ENCODE measurements at places on chromosomes 5 and 9.

DNA sequence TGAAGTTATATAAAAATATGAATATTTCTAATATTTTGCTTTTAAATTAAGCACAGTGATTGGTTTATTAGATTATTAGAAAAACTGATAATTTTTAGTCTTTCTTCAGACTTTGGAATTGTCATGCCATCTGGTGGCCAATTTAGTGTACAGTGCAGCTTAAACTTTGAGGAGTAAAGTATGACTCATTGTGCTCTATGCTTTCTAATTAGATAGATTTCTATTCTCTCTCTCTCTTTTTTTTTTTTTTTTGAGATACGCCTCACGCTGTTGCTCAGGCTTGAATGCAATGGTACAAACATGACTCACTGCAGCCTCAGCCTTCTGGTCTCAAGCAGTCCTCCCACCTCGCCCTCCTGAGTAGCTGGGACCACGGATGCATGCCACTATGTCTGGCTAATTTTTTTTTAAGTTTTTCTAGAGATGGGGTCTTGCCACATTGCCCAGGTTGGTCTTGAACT is 42.1 kb upstream of the GPR21 start:
- DNase-seq: peak; percentile 93

- DNase-seq: no peak
Measured at GRCh38 chr5:95035891-95036685, 248.8 kb downstream of the MCTP1 start.

- DNase-seq: no peak
Measured at GRCh38 chr9:92980085-92980745, 32.9 kb downstream of the FGD3 start.

DNA sequence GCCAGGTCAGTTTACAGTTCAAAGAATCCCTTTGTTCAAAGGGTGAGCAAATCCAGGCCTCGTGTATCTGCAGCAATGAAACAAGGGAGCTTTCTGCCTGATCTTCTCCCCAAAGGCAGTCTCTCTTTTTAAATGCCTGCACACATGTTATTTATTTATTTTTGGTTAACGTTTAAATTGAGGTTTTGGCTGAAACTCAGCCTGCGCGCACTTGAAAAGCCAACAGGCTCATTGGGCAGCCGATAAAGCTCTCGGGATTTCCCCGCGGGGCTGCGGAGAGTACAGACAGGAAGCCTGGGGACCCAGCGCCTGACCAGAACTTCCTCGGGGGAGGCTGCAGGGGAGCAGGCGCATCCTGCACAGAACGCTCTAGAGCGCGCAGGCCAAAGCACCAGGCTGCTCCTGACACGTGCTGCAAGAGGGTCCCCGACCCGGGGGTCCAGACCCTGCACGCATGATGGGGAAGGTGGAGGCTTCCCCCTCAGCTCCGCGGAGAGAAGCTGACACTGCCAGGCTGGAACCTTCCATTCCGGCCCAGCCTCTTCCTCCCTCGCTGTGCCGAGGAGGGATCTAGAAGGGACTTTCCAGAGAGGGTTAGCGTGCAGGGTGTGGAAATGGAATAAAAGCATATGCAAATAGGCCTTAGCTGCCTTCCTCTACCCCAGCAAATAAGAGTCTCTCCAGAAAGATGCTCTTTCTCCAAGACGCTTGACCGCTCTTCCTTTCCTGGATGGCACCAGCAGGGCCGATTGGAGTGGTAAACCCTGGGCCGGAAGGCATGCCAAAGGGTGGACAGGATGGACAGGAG is 46.1 kb downstream of the PTTG1 start:
- DNase-seq: peak; percentile 70

GRCh38 chr5:21574961-21575360 is 1278.2 kb downstream of the CDH12 start:
- DNase-seq: no peak

DNA sequence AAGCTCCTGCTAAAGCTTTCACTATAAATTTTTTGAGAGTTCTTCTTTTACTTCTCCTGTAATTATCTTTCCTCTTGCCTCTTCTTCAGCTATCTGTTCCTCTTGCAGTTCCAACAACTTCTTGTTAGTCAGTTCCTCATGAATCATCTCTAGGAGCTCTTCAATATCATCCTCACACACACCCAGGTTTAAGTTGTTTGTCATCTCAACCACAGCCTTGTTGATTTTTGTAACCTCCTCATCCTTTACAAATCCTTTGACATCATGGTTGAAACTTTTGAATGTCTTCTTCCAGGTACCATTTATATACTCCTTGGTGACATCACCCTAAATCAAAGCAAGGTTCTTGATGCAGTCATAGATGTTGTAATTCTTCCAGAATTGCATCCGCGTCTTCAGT is 106.3 kb upstream of the MAMDC2 start:
- DNase-seq: peak; percentile 17

- no peak for DNase-seq
Measured at GRCh38 chr5:103605277-103605676, 42.7 kb upstream of the NUDT12 start.

DNA sequence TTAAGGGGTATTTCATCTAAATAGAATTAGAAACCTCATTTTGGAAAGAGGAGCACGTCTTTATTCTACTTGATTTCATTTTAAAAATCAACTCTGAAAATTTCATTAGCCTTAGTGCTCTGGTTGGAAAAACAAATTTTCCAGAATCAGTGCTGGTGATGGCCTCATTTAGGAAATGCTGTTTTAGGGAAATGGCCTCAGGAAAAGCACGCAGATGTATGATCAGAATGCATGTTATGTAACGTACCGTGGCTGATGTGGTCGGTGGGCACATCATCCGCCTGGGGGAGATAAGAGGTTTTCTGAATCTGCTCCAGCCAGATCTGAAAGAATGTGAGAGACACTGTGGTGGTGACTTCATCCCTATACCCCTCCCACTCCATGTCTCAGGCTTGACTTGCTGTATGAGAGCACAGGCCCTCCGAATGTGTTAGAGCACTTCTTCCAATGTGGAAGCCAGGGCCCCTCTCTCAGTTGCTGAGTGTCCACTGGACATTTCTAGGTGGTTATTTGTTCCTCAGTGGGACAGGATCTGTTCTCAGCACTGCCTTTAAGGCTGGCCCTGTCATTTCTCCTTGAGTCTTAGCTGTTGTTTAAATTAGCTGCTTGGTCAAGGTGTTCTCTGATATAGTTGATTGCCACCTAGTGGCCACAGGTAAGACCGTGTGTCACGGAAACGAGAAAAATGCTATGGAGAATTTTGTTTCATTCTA is 96.5 kb downstream of the ARHGAP26 start:
- peak; percentile 67 for DNase-seq

DNA sequence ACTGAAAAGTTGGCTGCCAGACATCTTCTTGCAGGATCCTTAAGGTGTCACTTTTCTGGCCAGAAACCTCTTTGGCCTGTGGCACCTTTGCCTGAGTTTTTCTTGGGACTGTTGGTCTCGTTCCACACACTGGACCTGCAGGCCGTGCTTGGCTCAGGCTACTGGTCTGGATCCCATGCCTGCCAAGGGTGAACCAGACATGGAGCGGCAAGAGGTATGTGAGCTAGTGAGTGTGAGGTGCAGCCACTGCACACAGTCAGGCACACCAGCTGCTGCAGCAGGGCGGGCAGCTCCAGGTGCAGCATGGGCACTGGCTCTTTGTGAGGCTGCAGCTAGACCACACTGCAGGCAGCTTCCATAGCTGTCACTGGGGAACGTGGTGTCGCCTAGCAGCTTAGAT is 47.9 kb downstream of the NDUFAF2 start:
- no peak for DNase-seq

DNA sequence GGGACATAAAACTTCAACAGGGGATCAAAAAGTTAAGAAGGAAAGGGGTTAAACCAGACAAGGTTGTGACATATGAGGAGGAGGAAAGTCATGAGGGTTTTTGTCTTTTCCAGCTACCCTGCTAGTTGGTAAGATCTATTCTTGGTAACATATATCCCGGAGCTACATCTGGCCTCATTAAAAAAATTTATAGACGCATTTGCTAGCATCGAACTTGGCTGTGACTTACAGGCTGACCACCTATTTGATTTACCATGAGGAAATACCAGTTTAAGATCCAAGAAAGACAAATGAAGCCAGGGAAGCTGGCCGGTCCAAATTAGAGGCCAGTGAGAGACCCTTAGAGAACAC is 87.6 kb upstream of the NIPAL4 start:
- DNase-seq: no peak

GRCh38 chr9:38259056-38259455 is 133.4 kb upstream of the ALDH1B1 start:
- no peak for DNase-seq

DNA sequence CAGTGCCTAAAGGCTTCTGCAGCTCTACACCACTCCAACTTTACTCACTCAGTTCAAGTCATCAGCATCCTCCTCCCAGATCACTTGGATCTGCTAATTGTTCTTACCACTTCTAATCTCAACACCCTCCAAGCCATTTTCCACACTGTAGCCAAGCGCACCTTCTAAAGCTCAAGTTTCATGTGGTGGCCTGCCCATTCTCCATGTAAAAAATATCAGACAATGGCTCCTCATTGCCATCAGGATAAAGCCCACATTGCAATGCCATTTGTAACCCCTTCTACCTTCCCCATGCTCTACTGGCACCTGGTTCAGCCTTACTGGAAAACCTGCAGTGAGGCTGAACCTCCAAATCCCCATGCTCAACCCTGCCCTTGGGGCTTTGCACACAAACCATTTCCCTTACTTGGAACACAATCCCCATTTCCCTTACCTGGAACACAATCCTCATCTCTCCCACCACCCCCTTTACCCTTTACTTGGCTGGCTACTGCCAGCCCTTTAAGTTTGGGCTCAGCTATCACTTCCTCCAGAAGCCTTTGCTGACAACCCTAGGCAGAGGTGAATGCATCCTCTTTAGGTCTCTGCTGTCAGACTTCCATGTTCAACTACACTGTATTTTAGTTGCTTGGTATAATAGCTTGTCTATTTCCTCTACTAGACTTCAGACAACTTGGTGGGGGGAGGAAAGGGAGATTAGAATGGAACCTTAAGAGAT is 220.0 kb downstream of the TSSK1B start:
- DNase-seq: no peak

DNA sequence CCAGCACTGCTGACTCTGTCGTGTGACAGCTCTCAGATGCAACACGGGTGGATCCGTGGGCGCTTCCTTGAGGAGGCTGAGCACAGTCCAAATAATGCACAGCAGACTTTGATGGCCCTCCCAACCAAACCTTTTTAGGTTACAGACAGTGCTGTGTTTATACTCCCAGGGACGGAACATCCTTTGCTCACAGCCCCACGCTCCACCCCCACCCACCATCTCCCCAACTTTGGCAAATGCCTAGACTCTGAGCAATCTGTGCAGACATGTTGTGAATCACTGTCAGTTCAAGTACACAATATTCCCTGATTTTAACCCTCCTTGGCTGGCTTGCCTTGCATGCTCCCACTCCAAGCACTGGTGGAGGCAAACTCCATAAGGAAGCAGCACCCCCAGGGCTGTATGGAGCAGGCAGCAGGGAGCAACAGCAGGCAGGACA is 324.6 kb downstream of the MLLT3 start:
- DNase-seq: peak; percentile 38

DNA sequence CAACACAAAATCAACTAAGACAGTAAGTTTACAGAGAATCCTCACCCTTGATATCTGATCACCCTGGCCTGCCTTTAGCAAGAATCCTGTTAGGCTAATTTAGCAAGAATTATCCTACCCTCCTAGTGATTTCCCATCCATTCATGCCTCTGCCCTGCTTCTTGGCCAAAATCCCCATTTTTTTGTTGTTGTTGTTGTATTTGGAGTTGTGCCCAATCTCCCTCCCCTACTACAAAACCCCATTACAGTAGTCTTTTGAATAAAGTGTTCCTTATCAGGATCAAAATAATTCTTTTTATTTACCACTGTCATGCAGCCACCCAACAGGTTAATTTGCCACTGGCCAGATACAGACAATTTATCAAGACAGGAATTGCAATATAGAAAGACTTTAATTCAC is 58.5 kb upstream of the CLINT1 start:
- DNase-seq: no peak

GRCh38 chr9:99516657-99517049 is 294.6 kb downstream of the SEC61B start:
- no peak for DNase-seq

DNA sequence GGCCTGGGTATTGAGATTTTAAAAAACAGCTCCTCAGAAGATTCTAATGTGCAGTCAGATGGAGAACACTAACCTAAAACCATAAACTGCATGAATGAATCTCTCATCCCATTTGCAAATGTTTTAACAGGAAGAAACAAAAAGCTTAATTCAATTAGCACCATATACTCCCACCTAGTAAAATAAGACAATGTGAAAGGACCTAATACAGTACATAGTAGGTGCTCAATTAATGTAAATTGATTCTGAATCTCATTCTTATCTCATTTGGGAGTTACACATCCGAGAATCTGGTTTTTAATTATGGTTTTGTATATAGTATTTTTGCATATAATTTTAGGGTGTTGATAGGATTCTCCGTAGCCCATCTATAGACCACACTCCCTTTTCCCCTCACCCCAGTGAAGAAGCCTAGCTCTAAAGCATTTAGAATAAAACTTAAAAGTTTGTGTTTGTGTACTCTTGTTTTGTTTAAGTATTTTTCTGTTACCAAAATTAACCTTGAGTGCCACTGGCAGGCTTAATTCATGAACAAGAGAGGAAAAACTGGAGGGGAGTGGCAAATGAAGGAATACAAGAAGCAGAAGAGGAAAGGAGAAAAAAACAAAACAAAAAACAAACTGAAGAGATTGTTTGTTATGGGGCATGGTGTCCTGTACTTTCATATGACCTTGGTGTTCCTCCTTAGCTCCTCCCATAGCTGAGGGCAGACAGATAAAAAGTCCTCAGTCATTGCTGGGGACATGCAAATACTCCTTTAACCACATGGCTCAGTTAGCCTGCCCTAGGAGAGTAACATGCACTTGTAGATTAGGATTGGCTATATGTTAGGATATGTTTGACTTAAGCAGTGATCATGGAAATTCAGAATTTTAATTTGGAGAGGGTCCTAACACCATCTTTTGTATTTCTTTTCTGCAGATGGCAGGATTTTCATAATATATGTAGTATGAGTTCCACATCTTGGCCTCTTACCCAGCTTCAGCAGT is 1.2 kb downstream of the RNF14 start:
- peak; percentile 21 for DNase-seq

DNA sequence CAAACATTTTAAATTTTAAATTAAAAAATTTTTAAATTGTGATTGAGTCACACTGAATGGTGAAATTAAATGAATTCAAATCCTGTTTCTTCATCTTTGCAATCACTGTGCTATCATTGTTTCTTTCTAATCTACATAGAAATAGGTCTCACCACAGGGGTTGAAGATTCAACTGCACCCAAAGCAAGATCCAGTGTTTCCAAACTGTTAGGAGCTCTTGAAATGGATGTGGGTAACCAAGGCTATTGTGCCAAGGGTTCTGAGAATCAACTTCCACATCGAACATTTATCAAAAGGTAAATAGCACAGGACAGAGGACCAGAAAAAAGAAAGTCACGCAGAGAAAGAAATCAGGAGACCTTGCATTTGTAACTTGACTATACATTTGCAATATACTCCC is 172.6 kb upstream of the RASEF start:
- no peak for DNase-seq

- DNase-seq: peak; percentile 33
Measured at GRCh38 chr9:107948086-107948485, 458.5 kb upstream of the KLF4 start.

DNA sequence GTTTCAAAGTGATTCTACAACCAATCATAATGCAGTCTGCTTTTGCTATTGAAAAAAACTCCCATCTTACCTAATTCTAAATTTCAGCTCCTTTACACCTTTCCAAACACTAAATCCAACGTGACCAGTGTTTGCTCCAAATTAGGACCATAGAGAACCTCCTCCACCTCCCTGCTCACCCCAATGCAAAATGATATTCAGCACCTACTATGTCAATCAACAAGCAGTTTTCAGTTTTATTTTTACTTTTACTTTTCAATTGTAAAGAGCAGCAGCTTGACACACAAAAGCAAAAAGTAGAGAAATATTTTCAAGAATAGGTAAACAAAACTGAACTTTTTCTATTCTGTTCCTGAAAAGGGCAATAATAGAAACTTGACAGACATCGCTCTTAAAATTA is 3.4 kb downstream of the FAM13B start:
- no peak for DNase-seq

All from AG10803 (cell line).